ENCODE measurements at places on chromosomes 7 and 10. TPM values are rescaled to one million over a fixed set of nuclear protein-coding genes. Genes with fewer than 3 reads are reported as not detected.

- no peaks in the 10 kb centered on the region for H3K36me3 ChIP-seq
- no peak overlapping the region for H3K4me3 ChIP-seq
- H3K27me3 ChIP-seq = no peaks in the 10 kb centered on the region
- H3K4me1 ChIP-seq = no peaks in the 10 kb centered on the region
- no peak overlapping the region for H3K27ac ChIP-seq
These were observed 20.8 kb downstream of the VWA2 start for GRCh38 chr10:114259824-114260223.

DNA sequence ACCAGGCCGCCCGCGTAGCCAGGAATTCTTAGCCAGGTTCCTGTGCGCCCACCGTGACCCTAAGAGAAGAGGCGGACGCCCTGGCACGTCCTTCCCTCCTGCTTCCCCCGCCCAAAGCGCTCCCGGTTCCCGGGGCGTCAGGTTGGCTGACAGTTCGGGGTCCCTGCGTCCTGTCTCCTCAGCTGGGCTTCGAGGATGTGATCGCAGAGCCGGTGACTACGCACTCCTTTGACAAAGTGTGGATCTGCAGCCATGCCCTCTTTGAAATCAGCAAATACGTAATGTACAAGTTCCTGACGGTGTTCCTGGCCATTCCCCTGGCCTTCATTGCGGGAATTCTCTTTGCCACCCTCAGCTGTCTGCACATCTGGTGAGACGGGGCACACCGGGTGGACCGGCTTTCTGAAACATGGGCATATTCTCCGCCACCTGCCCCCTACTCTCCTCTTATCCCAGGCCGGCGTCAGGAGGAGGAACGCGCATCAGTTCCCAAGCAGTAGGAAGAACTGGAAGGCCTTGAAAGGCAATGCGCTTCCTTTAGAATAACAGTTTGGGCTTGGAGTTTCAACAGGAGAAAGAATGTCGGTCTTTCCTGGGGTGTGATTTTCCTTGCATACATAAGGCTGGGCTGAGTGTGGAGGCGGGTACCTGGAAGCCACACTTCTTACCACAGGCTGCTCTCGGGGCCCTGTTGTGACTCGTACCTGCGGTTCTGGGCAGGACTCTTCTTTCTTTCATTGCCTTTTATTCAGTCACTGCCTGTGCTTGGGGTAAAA is 728 bp downstream of the CAV2 start:
- no peak overlapping the region for H3K27ac ChIP-seq
- peak; percentile 17 for DNase-seq
- no peaks in the 10 kb centered on the region for H3K27me3 ChIP-seq
- H3K4me3 ChIP-seq = peak overlapping the region; percentile 88
- no peaks in the 10 kb centered on the region for H3K36me3 ChIP-seq

DNA sequence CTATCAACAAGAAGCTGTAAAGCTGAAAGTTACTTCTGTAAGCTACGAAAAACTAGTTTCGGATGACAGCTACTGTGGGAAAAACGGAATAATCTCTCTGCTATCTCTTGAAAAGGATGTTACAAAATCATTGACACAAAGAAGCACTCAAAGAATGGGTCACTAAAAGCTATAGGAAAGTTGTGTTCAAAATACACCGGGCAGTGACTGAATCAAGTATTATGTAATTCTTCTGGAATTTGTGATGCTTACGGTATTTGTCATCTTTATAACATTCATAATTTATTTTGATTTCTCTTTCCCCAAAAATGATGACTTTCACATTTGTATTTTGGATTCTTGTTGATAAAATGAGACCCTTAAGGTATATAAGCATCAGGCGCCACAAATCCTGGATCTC is 112.1 kb upstream of the KLF6 start:
- H3K36me3 ChIP-seq = no peaks in the 10 kb centered on the region
- DNase-seq = no peak
- no peak overlapping the region for H3K27ac ChIP-seq
- H3K27me3 ChIP-seq = no peaks in the 10 kb centered on the region

DNA sequence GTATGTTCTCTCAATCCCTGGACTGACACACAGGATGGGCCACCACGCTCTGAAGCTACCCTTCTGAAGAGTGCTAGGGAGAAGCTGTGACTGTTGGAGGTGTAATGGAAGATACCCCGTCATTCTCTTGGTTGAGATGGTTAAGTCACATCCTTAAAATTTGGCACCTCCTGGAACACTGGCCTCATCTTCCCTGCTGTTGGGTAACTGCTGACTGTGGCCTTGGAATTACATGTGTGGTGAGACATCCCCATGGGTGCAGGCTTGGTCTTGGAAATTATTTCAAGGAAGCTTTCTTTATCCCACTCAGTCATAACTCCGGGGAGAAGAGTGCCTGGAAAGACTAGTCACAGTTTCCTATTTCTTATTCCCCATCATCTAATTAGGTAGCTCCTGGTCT is 62.0 kb downstream of the LRMDA start:
- no peak overlapping the region for H3K27ac ChIP-seq
- DNase-seq = no peak
- H3K4me1 ChIP-seq = no peaks in the 10 kb centered on the region
- H3K4me3 ChIP-seq = no peak overlapping the region
- H3K27me3 ChIP-seq = no peaks in the 10 kb centered on the region

DNA sequence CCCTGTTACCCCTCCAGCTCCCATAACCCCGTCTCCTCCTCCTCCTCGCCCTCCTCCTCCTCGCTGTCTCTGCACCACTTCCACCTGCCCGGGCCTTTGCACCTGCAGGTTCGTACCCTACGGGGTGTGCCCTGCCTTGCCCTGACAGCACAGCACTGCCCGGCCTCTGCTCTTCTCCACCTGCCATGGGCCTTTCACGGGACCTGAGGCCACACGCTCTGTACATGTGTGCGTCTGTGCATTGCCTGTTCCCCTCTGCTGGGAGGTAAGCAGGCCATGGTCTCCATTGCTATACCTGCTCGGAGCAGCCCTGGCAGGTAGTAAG is 40.0 kb downstream of the MICALL2 start:
- no peak for DNase-seq
- H3K4me1 ChIP-seq = peaks cover 16% of the 10 kb centered on the region
- H3K4me3 ChIP-seq = no peak overlapping the region
- H3K36me3 ChIP-seq = no peaks in the 10 kb centered on the region

DNA sequence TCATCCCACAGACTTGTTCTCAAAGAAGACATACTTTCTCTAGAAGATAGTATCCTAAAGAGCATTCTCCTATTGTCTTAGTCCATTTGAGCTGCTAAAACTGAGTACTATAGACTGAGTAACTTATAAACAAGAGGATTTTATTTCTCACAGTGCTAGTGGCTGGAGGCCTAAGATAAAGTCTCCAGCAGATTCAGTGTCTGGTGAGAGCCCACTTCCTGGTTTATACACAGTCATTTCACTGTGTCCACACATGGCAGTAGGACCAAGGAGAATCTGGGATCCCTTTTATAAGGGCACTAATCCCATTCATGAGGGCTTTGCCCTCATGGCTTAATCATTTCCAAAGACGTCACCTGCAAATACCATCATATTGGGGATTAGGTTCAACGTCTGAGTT is 68.7 kb downstream of the LRRC17 start:
- H3K4me1 ChIP-seq = no peaks in the 10 kb centered on the region
- H3K4me3 ChIP-seq = no peak overlapping the region
- H3K27ac ChIP-seq = no peak overlapping the region
- no peaks in the 10 kb centered on the region for H3K27me3 ChIP-seq
- H3K36me3 ChIP-seq = peaks cover 5% of the 10 kb centered on the region
- DNase-seq = no peak

CHCHD1 gene
- total RNA-seq = 30.9 TPM

Measured in glutamatergic neuron (in vitro differentiated cells).